ENCODE measurements at places on chromosomes 4 and X.

DNA sequence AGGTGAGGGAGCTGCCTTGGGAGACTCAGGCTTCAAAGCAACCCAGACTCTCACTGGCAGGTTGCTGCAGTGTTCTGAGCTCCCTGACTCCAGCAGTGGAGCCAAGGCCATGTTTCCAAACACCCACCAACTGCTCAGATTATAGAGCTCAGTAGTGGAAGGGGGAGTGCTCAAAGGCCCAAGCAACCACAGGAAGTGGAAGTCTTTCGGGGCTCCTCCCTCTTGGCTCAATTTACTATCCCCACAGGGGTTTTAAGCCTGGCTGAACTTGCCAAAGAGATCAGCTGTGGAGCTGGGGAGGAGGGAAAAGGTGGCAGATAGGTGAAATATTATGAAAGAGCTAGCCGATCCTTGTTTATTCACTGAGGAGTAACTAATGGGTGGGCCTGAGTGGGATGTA lies 82.5 kb downstream of the HPRT1 start:
- no peak for DNase-seq

DNA sequence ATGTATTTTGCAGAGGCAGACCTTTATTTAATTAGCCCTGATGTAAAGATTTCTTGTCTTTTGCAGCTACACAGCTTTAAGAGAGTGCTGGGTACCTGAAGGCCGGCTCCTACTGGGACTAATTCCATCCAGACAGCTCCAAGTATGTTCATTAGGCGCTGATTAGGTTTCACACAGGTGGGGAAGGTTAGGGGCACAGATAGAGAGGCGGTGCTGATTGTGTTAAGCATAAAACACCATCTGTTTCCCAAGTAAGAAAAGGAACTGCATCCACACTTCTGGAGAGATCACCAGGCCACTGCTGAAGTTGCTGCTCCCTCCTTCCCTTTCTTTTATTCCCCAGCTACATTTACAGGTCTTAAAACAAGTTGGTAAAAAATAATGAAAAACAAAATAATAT lies 349.5 kb downstream of the ZIC3 start:
- no peak for DNase-seq

GRCh38 chrX:130793975-130794374 lies 109.0 kb downstream of the ENOX2 start:
- DNase-seq = no peak

DNA sequence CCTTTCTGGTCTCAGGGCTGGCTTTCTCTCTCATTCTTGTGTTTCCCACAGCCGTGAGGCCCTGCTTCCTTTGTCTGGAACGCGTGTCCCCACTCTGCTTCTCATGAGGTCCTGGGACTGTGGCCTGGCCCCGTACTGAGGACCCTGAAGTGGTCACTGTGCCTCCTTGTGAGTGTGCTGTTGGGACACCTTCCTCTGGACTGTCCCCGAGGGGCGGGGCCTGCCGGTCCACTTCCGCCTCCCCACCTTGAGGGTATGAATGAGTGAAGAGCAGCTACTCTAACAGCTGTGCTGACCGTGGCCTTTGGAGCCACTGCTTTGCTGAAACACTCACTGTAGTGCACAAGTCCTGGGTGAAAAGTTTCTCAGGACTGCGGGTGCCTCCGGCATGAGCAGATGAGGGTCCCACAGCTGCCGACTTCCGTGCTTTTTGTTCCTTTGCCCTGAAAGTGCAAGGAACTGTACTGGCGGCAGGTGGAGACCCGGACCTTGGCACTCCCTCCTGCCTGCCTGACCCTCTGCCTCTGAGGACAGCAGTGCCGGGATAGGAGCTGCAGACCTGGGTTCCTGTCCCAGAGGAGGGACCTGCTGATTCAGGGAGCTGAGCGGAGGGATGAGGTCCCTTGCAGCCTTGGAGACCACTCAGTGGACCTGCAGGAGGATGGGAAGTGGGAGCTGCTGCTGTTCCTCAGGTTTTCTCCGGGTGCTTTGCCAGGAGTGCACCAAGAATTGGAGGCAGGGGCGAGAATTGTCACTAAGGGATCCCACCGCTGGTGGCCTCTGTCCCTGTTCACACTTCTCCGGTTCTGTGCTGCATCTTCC lies 38.0 kb downstream of the HTT-AS start:
- no peak for DNase-seq

DNA sequence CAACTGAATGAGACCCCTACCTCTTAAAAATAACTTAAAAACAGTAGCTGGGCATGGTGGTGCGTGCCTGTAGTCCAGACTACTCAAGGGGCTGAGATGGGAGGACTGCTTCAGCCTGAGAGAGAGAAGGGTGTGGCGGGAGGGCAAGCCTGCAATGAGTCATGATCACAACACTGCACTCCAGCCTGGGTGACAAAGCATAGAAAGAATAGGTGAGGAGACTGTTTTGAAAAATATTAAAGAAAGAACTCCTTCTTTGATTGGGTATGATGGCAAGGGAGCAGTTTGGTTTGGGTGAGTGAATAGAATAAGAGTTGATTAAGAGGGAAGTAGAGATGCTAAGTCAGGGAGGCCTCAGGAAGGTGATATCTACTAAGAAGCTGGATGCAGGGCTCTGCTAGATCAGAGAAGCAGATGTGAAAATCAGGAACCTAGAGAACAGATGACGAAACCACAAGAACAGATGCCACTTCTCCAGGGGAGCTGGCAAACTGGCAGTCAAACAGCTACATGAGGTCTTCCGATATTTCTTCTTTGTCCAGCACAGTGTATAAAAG lies 318.6 kb downstream of the OPHN1 start:
- no peak for DNase-seq

DNA sequence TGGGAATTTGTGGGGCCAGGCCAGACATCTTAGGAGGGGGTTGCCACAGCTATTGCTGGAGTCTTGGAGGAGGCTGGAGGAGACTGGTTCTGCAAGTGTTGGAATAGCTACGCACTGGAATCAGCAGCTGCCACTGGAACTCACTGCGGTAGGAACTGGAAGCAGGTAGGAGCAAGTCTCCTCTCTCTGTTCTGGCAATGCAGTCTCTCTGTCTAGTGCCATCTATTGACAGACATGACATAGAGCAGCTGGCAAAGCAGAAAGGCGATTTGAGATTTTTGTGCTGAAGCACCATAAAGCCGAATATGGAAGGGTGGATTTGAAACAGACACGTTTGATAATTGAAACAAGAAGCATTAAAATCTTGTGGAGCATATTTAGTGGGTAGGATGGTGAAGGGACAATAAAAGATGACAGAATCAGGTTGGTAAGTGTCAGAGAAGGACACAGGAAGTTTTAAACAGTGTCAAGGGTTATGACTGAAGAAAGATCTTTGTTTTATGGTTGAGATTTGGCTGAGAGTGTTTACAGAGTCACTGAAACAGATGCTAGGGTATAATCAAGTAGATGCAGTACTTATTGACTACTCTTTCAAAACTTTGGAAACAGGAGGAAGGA lies 23.5 kb upstream of the SYNPO2 start:
- no peak for DNase-seq

All from stimulated activated CD4-positive, alpha-beta T cell treated with anti-CD3 and anti-CD28 coated beads, TNF-alpha, amount 100 ng/mL, for 24 hours (primary cell).